ENCODE measurements at places on chromosomes 3 and 15. TPM values are rescaled to one million over a fixed set of nuclear protein-coding genes. Genes with fewer than 3 reads are reported as not detected.

Gene VEPH1
- total RNA-seq, result 25.2 TPM

Gene DUOX1
- total RNA-seq, result not detected

Gene CDCP1
- 0.78 TPM for total RNA-seq

Gene TTC21A
- 0.64 TPM for total RNA-seq
